Tongue (tissue), 3 donors: ENCODE measurements at places on chromosomes 16 and 17. TPM values are rescaled to one million over a fixed set of nuclear protein-coding genes. Genes with fewer than 3 reads are reported as not detected.

GRCh38 chr16:25544294-25544693, 147.5 kb upstream of the HS3ST4 start:
- DNase-seq, result no peak

DNA sequence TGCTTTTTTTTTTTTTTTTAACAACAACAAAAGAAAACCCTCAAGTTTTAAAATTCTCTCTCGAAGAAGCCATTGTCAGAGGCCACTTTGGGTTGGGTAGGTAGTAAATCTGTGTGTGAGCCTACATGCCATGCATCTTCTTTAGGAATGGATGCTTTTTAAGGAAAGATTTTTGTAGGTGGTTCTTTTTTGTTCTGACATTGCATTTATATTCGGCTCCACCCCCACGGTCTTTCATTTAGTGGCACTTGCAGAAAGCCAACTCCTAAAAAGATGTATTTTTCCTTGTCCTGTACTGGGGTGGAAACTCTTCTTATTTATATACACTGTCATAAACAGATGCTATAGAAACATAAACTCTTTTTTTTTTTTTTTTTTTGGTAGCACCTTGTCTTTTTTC, 35.1 kb downstream of the KCNJ2 start:
- DNase-seq, result no peak

GRCh38 chr16:4700380-4700996, 7.1 kb downstream of the NUDT16L1 start:
- DNase-seq, result no peak

ADAD2 gene
- total RNA-seq, result 0.31 TPM

DNA sequence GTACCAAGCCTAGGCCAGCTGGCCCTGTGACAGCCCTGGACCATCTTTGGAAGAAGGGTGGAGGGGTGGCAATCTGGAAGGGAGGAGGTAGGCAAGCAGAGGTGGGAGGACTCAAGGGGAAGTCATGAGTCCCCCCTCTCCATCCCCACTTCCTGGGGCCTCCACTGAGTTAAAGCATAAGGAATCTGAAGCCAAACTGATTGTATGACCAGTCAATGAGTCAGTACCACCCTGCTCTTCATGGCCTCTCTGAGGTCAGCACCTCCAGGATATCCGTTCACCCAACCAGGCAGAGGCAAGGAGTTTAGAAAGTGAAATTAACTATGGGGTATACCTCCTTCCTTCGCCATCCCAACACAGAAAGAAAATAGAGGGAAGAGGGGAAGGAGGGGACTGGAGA, 272.7 kb downstream of the SOX9 start:
- DNase-seq, result no peak

- no peak for DNase-seq
These were observed 5.5 kb downstream of the WWP2 start for GRCh38 chr16:69767459-69768229.
